ENCODE measurements at places on chromosomes 7 and 10.

DNA sequence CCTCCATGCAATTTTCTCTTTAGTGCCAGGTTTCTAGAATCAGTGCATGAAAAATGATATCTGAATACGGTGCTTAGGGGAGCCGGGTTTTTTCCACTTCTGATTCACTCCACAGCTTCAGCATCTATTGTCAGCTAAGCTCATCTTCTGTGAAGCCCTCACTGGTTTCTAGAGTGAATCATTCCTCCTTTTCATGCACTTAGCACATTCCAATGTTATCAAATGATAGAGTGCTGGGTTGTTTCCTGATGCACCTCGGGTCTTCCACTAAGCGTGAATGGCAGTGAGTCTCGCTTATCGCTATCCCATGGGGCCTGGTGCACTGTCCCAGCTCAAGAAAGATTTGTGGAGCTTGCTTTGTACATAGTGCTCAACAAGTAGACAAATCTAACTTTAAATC lies 170.9 kb upstream of the RHEB start:
- DNase-seq: no peak

- DNase-seq: no peak
Observed at GRCh38 chr10:93410697-93411348, 71.3 kb downstream of the MYOF start.

- DNase-seq: no peak
Observed at GRCh38 chr10:3972460-3973301, 187.7 kb upstream of the KLF6 start.

GRCh38 chr7:100642534-100642907 lies 1.2 kb upstream of the TFR2 start:
- DNase-seq: no peak

DNA sequence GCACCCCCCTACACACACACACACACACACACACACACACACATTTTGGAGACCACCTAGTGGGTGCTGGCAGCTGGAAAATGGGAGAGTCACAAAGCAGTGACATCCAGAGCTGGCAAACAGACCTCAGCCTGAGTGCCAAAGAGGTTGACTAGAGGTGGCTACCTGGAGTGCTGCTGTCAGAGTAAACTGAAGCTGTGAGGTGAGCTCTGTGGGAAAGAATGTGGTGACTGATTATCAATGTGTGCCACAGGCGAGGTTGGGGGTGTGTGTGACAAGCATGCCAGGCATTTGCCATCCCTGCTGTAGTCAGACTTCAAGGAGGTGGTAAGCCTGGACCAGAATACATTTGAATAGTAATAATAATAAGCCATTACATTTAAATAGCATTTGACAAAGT lies 120.6 kb downstream of the SLIT1 start:
- DNase-seq: no peak

DNA sequence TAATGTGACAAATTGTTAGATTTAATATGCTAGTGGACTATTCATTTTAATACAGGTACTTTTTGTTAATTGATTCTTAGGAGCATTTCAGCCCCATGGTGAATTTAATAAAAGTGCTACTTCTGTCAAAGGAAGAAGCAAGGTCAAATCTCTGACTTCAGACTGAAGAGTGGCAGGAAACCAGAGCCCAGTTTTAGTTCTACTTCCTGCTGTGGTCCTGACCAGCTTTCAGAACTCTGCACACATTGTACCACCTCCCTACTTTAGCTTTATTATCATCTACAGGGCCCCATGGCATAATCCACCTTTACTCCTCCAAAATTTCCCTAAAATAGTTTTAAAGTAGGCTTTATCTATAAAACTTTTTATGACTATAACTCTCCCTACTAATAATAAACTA lies 33.7 kb downstream of the CTTNBP2 start:
- no peak for DNase-seq

DNA sequence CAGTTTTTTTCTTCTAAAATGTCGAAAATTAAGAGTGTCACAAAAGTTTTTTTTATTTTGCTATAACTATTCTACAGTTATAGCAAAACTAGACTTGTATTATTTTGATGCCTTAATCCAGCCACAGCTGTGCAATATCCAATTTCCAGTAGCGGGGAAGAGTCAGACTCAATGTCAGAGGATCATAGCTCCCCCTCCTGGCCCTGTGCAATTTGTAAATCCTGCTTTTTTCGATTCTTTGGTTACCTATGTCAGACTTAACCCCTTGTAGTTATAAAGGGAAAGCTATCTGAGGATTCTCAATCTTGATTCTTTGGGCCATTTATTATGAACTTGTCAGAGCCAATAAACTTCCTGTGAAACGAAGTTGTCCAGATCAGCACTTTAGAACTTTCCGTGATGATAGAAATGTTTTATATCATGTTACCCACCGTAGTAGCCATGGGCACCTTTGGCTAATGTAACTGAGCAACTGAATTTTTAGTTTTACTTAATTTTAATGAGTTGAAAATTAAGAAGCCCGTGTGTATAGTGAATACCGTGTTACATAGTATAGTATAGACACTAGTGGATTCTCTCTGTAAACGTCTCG lies 87.7 kb upstream of the PRKCQ start:
- DNase-seq: no peak

GRCh38 chr7:159083001-159083697 lies 61.5 kb downstream of the VIPR2 start:
- DNase-seq: no peak

DNA sequence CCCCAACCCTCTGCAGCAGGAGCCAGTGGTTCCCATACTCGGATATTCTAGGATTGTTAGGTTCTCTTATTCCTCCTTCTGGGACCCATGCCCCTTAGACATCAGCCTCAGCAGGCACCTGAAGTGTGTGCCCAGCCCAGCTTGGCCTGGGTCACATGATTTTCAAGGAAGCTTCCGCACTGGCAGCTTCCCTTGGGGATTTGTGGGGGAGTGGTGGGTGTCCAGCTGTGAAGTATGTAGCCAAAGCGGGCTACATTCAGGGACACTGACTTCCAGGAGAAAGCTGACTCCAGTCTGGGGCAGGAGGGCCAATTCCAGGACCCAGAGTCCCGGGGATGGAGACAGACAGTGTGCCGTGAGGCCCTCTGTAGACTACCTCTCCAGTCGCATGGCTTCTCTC lies 1.3 kb downstream of the LDB1 start:
- no peak for DNase-seq

DNA sequence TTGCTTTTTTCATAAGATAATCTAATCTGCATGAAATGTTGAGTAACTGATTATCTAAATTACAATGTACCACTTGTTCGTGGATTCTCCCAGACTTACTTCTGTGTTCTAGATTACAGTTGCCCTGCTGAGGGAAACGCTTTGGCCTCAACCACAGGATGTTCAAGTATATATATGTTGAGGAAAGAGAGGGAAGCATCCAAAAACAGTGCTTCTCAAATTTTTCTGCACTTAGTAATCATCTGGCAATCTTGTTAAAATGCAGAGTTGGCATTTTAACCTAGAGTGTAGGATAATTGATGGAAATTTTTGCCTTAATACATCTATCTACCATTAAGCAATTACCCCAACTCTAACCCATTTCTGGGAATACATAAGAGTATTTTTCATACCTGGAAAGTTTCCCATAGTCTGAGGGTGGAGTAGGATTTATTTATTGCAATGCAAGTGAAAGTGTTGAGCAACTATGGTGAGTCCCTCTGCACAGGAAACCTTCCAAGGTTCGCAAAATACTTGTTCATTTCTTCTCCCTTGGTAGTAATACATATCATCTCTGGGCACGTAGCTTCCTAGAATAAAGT lies 59.6 kb upstream of the C1GALT1 start:
- no peak for DNase-seq

DNA sequence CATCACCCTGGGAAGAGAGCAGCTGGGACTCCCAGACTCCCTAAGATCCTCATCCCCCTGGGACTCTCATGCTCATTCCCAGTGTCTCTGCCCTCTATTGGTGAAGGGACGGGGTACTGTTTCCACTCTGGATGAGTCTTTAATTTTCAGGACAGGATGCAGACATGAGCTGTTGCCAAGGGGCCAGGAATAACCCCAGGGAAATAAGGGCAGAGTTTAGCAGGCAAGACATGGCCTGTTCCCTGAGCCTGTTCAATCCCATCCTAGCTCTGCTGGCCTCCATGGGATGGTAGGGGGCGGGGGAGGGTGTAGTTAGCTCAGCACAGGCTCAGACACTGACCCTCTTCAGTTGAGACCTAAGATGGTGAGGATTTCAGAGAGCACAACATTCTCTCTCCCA lies 14.0 kb downstream of the C10orf105 start:
- DNase-seq: no peak

DNA sequence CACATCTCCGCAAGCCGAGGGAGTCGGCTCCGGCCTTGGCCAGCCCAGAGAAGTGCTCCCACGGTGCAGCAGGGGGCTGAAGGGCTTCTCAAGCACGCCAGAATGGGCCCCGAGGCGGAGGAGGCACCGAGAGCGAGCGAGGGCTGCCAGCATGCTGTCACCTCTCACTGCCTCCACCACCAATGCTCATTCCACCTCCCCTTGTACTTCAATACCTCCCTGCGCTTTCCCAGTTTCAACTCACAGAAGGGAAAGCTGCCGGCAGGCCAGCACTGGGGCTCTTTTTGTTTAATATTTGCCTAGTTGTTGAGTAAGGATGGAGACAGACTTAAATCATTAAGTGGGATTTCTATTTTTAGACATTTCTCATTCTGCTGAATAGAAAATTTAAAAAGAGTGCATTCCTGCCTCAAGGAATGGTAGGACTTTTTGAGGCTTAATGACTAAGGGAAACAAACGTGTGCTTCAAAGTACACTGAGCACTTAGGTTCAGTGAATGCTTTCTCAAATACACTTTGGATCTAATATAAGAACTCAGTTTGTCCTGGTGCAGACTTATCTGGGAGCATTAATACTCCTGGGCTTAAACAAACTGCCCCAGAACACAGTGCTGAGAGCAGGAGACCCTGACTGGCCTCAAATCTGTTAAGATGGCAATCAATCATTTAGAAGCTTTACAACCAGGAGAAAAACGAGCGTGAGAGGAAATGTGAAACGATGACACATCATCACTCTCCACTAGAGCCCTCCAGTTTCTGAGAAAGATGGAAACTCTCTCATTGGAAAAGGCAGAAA lies 131.2 kb downstream of the RALA start:
- DNase-seq: no peak

DNA sequence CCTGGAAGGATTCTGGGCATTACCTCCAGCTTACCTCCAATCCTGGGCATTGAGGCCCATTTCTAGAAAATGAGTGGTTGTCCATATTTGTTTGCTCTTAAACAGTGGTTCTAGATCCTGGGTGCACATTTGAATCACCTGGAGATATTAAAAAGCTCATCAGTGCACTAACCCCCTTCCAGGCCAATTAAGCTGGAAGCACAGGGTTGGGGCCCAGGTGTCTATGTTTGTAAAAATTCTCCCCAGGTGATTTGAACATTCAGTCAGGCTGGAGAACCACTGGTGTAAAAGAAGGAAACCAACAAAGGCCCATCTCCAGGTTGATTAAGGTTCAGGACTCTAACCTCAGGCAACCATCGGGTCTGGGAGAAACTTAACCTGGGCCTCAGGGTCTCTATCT lies 102.6 kb upstream of the NANOS1 start:
- DNase-seq: no peak

- no peak for DNase-seq
Observed at GRCh38 chr10:33327751-33328150, 6.7 kb downstream of the NRP1 start.

GRCh38 chr10:117980216-117980615 lies 66.5 kb downstream of the RAB11FIP2 start:
- no peak for DNase-seq

- no peak for DNase-seq
Observed at GRCh38 chr7:66296-66695, 126.1 kb upstream of the FAM20C start.

DNA sequence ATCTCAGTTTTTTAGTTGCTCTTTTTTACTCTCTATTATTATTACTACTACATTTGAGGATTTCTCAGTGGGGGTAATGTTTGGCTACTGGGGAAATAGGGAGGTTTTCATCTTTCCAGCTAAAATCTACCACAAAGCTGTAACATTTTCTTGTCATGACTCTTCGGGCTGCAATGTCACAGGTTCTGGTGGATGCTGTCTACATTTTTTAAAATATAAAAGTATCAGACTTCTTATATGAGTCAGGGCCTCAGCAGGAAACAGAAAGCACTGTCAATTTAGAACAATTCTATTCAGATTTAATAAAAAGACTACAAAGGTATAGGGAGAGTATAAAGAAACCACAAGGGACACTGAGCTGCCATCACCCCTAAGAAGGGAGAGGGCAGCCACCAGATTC lies 61.6 kb downstream of the DNAJC12 start:
- DNase-seq: no peak

DNA sequence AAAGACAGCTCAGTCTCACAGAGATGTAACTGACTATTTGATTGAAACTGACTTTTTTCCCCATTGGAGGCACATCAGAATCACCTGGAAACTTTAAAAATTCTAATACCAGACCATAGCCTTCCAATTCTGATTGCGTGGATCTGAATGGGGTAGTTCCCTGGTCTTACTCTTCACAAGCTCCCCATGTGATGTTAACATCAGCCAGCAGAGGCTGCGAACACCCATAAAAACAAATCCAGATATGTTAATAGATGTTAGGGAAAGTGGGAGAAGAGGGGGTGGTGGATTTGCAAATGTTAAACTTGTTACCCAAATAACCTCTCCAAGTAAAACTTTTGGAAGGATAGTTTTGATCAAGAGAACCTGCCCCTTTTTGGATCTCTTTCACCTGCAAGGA lies 1133.4 kb downstream of the CNTNAP2 start:
- DNase-seq: no peak

DNA sequence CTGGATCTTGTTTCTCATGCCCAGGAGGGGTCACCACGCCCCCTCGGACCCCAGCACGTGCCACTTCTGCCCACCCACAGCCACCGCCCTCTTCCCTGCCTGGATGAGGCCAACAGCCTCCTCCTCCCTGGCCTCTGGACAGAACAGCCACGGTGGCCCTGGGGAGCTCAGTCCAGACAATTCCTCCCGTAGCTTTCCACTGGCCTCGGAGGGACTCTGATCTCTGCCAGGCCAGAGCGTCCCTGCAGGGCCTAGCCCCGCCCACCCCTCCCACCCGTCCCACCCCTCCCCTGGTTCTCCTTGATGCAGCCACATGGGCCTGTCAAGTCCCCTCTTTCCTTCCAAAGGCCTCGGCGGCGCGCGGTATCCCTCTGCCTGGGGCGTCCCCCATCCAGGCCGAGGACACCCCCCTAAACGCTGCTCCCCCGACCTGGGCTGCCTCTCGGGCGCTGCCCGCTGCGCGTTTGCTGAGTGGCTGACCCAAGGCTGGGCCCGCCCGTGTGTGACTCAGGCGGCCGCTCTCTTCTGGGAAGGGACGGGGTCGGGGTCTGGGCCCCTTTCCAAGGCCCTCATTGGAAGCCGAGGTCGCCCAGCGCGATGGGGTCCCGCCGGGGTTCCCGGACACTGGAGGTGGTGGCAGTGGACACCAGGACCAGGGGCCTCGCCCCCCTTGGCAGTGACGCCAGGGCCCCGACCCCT lies 557 bp downstream of the TMEM120A start:
- peak; percentile 78 for DNase-seq

All from D721Med (cell line).